ENCODE measurements at places on chromosomes 12 and 14. TPM values are rescaled to one million over a fixed set of nuclear protein-coding genes. Genes with fewer than 3 reads are reported as not detected.

DNA sequence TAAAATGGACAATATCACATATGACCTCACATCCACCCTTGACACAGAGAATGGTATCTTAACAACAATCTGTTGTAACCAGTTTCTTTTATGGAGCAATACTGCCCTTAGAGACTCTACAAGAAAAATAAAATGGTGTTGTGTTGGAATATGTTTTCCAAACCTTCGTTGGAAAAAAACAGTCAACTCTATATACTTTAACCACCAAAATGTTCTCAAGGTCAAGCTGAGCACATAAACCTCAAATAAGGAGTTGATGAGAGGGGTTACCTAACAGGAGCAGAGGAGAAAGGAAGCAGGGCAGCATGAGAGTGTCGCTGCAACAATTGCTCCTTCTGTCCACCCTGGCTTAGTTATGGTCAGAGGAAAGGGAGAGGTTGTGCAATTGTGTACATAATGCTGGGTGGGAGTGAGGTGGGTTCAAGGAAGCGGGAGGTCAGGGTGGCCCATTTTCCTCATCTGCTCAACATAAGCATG, 179.2 kb upstream of the BMP4 start:
- no peaks in the 10 kb centered on the region for H3K27me3 ChIP-seq
- no peaks in the 10 kb centered on the region for H3K36me3 ChIP-seq
- no peak overlapping the region for H3K27ac ChIP-seq
- no peak for DNase-seq
- H3K4me1 ChIP-seq, result no peaks in the 10 kb centered on the region
- H3K4me3 ChIP-seq, result no peak overlapping the region

DNA sequence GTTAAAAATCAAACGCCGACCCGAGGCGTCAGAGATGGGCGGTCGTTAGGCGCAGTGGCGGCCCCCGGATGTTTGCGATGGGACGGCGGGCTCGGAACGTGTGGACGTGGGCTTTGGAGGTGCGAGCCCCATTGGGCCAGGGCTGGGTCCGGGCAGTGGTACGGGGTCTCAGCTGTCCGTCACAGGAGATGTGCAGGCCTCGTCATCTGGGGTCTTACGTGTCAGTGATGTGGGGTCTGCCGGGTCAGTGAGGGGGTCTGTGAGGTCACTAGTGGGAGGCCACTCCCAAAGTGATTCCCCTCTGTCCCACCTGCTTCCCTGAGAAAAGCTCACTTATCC, 21.6 kb upstream of the CHFR start:
- H3K27me3 ChIP-seq, result no peaks in the 10 kb centered on the region
- no peaks in the 10 kb centered on the region for H3K36me3 ChIP-seq
- no peak overlapping the region for H3K27ac ChIP-seq

DNA sequence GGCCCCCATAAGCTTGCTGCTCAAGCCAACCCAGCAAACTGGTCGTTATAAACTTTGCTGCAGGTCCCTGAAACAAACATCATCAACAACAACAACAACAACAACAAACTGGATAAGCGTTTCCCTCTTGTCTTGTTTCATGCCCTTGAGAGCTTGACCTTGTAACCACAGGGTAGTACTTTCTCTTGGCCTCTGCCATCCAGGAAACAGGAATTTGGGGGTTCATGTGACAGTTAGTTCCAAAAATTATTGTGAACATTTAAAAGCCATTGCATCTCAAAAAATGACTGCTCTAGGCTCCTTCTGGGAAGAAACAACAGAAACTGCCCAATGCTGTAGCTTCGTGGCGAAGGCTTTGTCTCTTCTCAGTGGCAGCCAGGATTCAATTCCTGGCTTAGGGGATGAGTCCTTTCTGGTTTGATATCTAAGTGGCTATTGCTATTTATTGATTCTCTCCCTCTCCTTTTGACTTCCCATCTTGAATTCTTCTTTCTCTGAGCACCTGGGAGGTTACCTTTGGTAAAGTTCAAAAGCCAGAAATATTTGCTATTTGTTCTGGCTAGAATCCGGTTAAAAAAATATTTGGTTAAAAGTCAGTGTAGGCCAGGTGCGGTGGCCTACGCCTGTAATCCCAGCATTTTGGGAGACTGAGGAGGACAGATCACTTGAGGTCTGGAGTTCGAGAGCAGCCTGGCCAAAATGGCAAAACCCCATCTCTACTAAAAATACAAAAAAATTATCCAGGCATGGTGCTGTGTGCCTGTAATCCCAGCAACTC, 52.0 kb upstream of the CPM start:
- H3K27ac ChIP-seq, result no peak overlapping the region
- no peak overlapping the region for H3K4me3 ChIP-seq
- H3K36me3 ChIP-seq, result no peaks in the 10 kb centered on the region
- H3K4me1 ChIP-seq, result no peaks in the 10 kb centered on the region

DNA sequence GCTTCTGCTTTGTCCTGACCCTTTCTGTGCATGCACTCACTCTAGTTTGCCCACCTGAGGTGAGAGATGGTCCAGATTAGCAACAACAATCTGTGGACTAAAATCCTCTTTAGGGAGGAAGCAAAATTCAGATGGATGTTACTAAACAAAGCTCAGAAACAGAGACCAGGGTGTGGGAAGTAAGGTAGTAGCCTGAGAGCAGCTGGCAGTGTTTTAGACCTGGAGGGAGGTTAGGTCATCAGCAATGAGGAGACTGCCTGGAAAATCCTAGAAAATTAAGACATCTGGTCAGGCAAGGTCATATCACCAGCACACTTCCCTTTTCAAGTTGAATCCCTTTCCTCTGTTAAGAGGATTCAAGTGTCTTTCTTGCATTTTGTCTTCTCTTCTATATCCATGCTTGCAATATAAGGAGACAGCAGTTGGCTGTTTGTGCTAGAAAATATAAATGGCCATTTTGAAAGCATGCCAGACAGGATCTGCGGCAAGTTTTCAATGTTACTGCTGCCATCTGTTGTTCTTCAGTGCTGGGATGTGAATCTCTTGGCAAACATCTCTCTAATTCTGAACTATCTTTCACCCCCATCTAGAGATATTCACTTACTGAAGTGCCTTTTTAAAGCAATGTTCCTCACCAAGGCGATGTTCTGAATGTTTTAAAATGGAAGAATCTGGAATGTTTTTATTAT, 266.4 kb downstream of the NAV3 start:
- H3K4me3 ChIP-seq, result no peak overlapping the region
- no peak for DNase-seq
- H3K4me1 ChIP-seq, result no peaks in the 10 kb centered on the region
- no peaks in the 10 kb centered on the region for H3K36me3 ChIP-seq

DNA sequence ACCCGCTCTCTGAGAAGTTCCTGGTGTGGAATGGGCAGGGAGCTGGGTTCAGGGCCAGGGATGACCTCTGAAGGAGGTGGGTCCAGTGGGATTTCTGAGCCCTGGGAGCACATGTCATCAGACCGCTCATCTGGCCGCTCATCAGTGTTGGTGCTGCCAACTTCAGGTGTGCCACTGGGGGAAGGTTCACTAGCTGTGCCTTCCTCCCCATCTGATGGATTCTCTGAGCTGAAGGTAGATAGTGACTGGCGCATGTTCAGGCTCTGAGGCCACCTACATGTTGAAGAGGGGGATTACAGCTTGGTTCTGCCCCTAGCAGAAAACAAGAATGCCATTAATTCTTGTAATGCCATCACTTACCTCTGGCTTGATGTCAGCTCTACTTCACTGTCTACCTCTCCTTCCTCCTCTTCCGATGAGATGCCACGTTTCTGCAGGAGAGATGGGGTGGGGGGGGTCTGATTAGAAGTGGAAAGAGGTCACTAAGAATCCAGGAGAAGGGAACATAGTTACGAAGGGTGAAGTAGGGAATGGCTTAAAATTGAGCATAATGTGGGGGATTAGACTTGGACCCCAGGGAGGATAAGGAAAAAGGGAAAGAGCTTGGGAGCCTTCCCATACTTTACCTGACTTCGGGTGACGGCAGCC, 17.2 kb downstream of the MAP3K12 start:
- no peak for DNase-seq
- H3K4me3 ChIP-seq, result no peak overlapping the region
- no peak overlapping the region for H3K27ac ChIP-seq
- H3K27me3 ChIP-seq, result no peaks in the 10 kb centered on the region
- H3K36me3 ChIP-seq, result peaks cover 19% of the 10 kb centered on the region

DNA sequence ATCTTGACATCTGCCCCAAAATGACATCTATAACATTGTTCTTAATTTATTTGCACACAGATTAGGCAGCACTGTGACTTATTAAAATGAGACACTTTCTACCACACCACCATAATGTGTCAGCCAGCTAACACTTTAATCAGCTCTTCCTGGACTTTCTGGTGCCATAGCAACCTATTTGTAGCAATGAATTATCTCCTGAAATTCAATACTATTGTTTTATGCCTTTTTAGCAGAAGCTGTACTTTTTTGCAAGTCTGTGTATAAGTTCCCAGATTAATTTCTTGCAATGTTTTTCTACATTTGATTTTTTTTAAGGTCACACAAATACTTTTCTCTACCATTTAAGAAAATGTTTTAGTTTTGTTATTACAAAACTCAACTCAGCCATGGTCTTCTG, 72.8 kb upstream of the SAV1 start:
- no peak overlapping the region for H3K4me3 ChIP-seq
- no peak overlapping the region for H3K27ac ChIP-seq
- DNase-seq, result no peak
- no peaks in the 10 kb centered on the region for H3K4me1 ChIP-seq
- peaks cover 17% of the 10 kb centered on the region for H3K36me3 ChIP-seq
- no peaks in the 10 kb centered on the region for H3K27me3 ChIP-seq

- peaks cover 9% of the 10 kb centered on the region for H3K4me1 ChIP-seq
- H3K36me3 ChIP-seq, result no peaks in the 10 kb centered on the region
- DNase-seq, result no peak
- H3K27me3 ChIP-seq, result no peaks in the 10 kb centered on the region
- no peak overlapping the region for H3K4me3 ChIP-seq
Observed at GRCh38 chr12:92041742-92042141, 103.9 kb downstream of the BTG1 start.

GRCh38 chr14:29486132-29486531, 441.5 kb downstream of the PRKD1 start:
- no peak overlapping the region for H3K27ac ChIP-seq
- no peaks in the 10 kb centered on the region for H3K27me3 ChIP-seq
- no peaks in the 10 kb centered on the region for H3K36me3 ChIP-seq
- DNase-seq, result no peak

The PZP gene
- total RNA-seq, result not detected

DNA sequence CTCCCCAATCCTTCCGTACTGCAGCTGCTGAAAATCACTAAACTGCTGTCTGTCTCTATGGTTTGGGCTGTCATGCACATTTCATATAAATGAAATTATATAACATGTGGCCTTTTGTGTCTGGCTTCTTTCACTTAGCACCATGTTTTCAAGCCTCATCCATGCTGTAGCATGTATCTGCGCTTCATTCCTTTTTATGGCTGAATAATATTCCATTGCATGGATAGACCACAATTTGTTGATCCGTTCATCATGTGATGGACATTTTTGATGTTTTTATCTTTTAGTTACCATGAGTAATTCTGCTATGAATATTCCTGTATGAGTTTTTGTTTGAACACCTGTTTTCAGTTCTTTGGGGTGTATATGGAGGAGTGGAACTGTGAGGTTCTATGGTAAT, 32.6 kb upstream of the MED13L start:
- no peak for DNase-seq
- H3K4me1 ChIP-seq, result no peaks in the 10 kb centered on the region
- H3K27ac ChIP-seq, result no peak overlapping the region
- H3K36me3 ChIP-seq, result no peaks in the 10 kb centered on the region
- no peaks in the 10 kb centered on the region for H3K27me3 ChIP-seq

The RPL41 gene
- 4,440 TPM for total RNA-seq

GRCh38 chr14:54985156-54985555, 41.7 kb downstream of the WDHD1 start:
- H3K4me1 ChIP-seq, result no peaks in the 10 kb centered on the region
- H3K4me3 ChIP-seq, result no peak overlapping the region
- H3K36me3 ChIP-seq, result peaks cover 56% of the 10 kb centered on the region

GRCh38 chr12:72889791-72890190, 617.6 kb downstream of the TRHDE start:
- H3K27me3 ChIP-seq, result no peaks in the 10 kb centered on the region
- H3K4me1 ChIP-seq, result peaks cover 3% of the 10 kb centered on the region
- no peaks in the 10 kb centered on the region for H3K36me3 ChIP-seq

The EIF2S3B gene
- total RNA-seq, result 5.3 TPM

GRCh38 chr14:20397511-20397910, 15.8 kb downstream of the TEP1 start:
- no peak overlapping the region for H3K27ac ChIP-seq
- H3K4me3 ChIP-seq, result no peak overlapping the region
- no peak for DNase-seq
- peaks cover 9% of the 10 kb centered on the region for H3K36me3 ChIP-seq
- no peaks in the 10 kb centered on the region for H3K4me1 ChIP-seq
- H3K27me3 ChIP-seq, result no peaks in the 10 kb centered on the region

GRCh38 chr14:98798099-98798498, 473.9 kb downstream of the BCL11B start:
- H3K4me1 ChIP-seq, result no peaks in the 10 kb centered on the region
- no peaks in the 10 kb centered on the region for H3K36me3 ChIP-seq
- H3K27me3 ChIP-seq, result no peaks in the 10 kb centered on the region
- H3K4me3 ChIP-seq, result no peak overlapping the region
- no peak overlapping the region for H3K27ac ChIP-seq

- no peak for DNase-seq
- no peak overlapping the region for H3K4me3 ChIP-seq
- H3K27ac ChIP-seq, result no peak overlapping the region
- H3K27me3 ChIP-seq, result no peaks in the 10 kb centered on the region
- no peaks in the 10 kb centered on the region for H3K36me3 ChIP-seq
Observed at GRCh38 chr12:120066341-120066740, 50.2 kb downstream of the RAB35 start.

The NTN4 gene
- 1.3 TPM for total RNA-seq

The POMT2 gene
- 41.2 TPM for total RNA-seq

The NANOG gene
- 229 TPM for total RNA-seq

DNA sequence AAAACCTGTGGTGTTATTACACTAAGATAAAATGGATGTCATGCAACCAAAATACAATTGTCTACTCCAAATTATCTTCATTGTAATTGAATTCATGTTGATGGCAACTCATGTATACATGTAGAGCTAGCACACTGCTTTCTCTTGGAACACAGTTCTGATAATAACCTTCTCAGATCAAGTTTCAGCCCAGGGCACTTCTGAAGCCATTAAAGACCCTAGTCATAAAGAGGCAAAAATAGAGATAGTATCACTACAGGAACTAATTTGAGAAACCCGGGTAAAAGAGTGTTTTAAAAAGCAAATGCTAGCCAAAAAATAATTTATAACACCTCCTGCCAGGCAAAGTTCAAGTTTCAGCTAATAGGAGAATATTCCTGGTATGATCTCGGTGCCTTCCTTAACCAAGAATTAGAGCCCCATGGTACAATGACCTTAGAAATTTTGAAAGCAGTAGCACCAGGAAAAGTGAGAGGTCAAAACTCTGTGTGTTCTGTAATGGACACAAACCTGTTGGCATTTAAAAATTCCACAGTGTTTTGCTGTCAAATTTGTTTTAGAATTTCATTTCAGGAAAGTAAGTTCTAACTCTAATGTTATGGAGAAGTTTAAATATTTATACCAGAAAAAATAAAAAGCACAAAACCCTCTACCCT, 105.0 kb upstream of the FRMD6 start:
- no peak for DNase-seq
- H3K27me3 ChIP-seq, result no peaks in the 10 kb centered on the region
- H3K4me3 ChIP-seq, result no peak overlapping the region
- no peaks in the 10 kb centered on the region for H3K4me1 ChIP-seq
- no peak overlapping the region for H3K27ac ChIP-seq

The ERBB3 gene
- total RNA-seq, result 52.4 TPM

- H3K4me1 ChIP-seq, result peaks cover 31% of the 10 kb centered on the region
- no peak for DNase-seq
- H3K36me3 ChIP-seq, result 0 out of 2 replicates have a peak, but pooled peaks cover 5% of the 10 kb centered on the region
- no peak overlapping the region for H3K4me3 ChIP-seq
- H3K27me3 ChIP-seq, result no peaks in the 10 kb centered on the region
- H3K27ac ChIP-seq, result no peak overlapping the region
Observed at GRCh38 chr12:124408822-124409517, 114.1 kb downstream of the RFLNA start.
